ENCODE measurements at places on chromosomes 11 and 22. TPM values are rescaled to one million over a fixed set of nuclear protein-coding genes. Genes with fewer than 3 reads are reported as not detected.
A peak's percentile ranks its signal among the peaks of the same experiment; 100 is the strongest.

DNA sequence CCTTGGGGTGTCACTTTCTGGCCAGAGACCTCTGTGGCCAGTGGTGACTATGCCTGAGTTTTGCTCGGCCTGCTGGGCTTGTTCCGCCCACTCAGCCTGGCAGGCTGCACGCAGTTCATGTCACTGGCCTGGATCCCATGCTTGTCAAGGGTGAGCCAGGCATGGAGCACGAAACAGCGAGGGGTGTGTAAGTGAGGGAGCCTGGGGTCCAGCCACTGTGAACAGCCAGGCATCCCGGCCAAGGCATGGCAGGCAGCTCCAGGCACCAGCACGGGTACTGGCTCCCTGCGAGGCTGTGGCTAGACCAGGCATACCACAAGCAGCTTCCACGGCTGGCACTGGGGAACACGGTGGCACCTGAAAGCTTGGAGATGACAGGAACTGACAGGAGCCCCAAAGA lies 214.3 kb downstream of the LRRC4C start:
- ATAC-seq = no peak

DNA sequence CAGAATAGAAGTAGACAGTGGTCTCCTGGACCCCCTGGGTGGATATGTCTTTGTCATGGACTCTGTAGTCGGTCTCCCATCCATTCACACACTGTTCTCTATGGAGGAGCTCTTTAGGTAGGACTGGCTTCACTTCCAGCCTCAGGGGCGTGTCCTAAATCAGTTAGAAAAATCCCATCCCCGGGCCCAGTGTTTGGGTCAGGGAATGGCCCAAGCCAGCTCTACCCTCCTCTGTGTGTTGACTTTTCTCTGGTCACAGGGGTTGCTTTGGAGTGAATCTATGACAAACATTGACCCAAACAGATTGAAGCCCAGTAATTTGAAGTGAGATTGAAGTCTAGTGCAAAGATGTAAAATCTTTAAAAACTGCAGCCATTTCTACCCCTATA lies 34.0 kb downstream of the WEE1 start:
- ATAC-seq = peak; percentile 12

USP2 gene
- 2.8 TPM for total RNA-seq

DNA sequence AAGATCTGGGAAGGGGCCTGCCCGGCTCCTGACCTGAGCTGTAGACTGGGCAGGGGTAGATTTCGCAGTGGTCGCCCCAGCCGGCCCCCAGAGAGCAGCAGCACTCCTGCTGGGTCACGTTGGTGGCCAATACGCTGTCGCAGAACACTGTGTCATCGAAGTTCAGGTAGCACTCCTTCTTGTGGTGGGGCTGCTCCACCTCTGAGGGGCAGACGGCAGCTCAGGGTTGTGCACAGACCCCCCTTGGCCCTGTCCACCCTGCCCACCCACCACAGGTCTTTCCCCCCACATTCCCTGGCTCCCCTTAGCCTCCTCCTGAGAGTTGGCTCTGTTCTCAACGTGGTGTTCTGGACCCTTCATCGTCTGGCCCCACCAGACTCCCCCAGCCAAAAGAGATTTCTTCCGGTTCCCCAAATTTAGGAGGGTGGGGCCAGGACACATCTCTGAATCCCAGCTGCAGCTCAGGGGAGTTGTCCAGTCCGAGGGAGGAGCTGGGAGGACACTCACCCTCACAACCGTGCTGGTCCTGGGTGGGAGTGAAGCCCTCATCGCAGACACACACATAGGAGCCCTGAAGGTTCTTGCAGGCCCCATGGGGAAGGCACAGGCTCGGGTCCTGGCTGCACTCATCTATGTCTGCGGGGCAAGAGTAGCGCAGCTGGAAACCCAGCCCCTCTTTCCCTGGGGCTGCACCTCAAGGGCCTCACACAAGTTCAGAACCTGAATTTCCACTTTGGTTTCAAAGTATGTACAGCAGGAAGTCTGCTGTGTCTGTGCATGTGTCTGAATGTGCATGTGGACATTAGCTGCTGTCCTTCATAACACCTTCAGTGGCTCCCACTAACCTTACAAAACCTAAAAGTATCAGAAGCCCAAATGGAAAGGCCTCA lies 16.5 kb downstream of the SCYL1 start:
- peak; percentile 2 for ATAC-seq

DNA sequence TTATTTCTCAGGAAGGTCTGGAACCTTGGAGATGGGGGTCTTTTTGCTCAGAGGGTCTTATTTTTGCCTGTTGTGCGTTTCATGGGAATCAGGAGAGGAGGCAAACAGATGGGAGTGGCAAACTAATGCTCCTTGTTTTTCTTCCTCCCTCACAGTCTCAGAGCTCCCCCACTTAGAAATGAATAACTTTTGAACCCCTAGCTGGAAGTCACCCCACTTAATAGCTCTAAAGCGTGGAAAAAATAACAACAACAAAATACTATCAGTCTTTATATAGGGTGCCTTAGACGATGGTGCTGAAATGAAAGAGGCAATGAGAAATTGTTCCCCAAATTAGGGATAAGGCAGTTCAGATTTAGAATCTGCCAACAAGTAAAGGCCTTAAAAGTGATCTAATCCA lies 76.8 kb upstream of the BDNF start:
- no peak for ATAC-seq

GRCh38 chr11:24271798-24272197 lies 225.1 kb upstream of the LUZP2 start:
- no peak for ATAC-seq

DNA sequence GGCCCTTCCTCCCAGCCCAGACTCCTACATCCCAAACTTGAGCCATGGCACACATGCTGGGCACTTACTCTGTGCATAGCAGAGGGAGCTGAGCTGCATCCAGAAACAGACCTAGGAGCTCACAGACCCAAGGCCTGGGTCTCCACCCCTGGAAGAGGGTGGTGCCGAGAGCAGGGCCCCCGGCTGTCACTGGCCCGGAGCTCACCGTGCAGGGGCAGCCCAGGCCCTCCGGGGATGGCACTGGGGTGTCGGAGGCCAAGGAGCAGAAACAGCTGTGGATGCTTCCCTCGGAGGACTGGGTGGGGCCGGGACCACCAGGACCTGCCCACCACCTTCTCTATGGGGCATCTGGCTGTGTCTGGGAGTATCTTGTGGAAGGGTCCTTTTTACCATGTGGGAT lies 4.3 kb upstream of the APOBEC3A start:
- no peak for ATAC-seq

RFPL1 gene
- total RNA-seq = not detected

DNA sequence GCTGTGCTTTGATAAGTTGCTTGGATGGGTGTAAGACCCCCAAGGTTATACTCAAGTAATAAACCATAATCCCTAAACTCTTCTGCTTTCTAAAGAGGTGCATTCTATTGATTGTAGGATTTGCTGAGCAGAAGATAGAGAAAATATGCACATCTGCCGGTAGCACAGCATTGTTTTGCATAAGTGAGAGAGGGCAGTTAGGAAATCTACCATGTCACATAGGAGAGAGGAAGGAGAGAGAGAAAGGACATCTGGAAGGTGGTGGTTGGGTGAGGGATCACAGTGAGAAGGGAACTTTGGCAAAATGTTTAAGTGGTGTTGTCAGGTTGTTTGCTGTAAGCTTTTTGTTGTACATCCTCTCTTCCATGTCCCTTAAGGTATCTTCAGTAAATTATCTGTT lies 73.6 kb upstream of the BDNF start:
- ATAC-seq = no peak

- no peak for ATAC-seq
Measured at GRCh38 chr22:49548356-49549202, 279.1 kb downstream of the BRD1 start.

DNA sequence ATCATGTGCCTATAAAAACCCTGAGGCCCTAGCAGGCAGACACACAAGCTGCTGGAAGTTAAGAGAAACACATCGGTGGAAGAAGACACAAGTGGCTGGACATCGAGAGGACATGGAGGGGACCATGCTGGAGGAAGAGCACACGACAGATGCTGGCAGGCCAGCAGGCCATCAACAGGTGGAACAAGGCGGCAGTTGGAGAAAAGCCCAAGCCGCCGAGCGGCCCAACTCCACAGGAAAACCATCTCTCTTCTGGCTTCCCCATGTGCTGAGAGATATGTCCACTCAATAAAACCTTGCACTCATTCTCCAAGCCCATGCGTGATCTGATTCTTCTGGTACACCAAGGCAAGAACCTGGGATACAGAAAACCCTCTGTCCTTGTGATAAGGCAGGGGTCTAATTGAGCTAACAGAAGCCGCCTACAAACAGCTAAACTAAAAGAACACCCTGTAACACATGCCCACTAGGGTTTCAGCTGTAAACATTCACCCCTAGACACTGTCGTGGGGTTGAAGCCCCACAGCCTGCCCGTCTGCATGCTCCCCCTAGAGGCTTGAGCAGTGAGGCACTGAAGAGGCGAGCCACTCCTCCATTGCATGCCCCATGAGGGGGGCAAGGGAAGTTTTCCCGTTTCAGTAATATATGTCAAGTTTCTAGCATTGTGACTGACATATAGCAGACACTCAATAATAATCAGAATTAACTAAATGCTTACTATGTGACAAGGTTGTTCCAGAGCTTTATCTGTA lies 39.0 kb upstream of the MMP20 start:
- no peak for ATAC-seq

- peak; percentile 26 for ATAC-seq
Measured at GRCh38 chr11:46161201-46161600, 39.9 kb upstream of the PHF21A start.

DNA sequence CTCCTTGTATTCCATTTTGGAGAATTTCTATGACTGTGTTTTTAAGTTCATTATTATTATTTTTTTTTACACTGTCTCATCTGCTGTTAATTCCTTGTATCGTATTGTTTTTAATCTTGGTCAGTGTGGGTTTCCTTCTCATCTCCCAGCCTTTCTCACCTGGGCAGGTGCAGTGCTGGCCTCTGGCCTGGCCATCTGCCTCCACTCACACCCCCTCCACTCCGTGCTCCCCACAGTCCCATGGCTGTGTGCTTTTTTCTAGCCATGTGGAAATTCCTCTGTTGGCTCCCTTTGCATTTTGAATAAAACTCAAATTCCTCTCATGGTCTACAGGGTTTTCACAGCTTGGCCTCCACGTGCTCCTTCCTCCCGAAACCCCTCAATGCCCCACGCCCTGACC lies 50.3 kb upstream of the LINC01488 start:
- ATAC-seq = no peak

DNA sequence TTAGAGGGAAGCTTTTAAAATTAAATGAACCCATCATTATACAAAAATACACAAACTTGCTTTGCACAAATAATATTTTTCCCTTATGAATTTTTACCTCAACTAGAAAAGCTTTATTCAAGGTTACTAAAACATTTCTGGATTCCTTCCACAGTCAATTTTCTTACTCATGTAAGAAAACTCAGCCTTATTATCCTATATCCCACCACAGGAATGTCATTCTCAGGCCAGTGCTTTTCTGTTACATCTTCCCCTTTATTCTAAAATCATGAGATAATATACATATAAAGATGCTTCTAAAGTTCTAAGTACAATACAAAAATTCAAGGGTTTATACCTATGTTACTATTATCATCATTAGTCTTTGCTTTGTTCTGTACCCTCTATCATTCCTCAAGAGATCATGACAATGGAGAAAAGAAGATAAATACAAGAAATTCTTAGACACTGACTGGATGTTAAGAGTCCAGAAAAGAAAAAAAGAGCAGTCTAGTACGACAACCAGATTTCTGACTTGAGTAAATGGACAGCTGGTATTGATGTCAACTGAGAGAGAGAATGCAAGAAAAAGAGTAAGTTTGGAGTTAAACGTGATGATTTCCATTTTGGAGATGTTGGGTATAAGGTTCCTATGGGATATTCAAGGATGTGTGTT lies 60.3 kb downstream of the MTMR2 start:
- no peak for ATAC-seq

GRCh38 chr11:65625628-65626342 lies 10.2 kb downstream of the PCNX3 start:
- peak; percentile 41 for ATAC-seq

DAGLA gene
- total RNA-seq = 2.3 TPM

Data from esophagus mucosa (tissue), 1 donor.